Esophagus mucosa (tissue), 1 donor: ENCODE measurements at places on chromosomes 5 and 9.
A peak's percentile ranks its signal among the peaks of the same experiment; 100 is the strongest.

DNA sequence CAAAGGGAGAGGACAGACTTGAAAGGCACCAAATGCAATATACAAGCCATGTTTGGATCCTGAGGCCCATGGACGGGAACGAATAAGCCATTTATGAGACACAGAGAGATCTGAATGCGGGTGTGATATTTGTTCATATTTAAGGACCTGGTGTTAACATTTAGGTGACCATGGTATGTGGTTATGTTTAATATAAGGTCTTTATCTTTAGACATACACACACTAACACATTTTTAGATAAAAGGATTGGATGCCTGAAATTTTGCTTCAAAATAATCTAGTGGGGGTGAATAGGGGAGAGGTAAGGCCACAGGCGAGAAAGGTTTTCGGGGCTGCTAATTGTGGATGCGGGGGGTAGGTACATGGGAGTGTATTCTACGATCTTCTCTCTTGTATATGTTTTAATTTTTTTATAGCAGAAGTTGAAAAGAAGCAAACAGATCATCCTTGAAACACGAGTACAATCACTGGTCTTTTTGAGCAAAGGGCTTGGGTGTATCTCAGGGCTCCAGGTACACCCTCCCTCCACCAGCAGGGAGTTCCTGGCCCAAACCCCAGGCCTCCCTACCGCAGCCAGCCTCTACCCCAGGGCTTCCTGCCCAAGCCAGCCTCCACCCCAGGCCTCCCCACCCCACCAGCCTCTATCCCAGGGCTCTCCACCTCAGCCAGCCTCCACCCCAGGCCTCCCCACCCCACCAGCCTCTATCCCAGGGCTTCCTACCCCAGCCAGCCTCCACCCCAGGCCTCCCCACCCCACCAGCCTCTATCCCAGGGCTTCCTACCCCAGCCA lies 12.2 kb downstream of the AKNA start:
- no peak for ATAC-seq

DNA sequence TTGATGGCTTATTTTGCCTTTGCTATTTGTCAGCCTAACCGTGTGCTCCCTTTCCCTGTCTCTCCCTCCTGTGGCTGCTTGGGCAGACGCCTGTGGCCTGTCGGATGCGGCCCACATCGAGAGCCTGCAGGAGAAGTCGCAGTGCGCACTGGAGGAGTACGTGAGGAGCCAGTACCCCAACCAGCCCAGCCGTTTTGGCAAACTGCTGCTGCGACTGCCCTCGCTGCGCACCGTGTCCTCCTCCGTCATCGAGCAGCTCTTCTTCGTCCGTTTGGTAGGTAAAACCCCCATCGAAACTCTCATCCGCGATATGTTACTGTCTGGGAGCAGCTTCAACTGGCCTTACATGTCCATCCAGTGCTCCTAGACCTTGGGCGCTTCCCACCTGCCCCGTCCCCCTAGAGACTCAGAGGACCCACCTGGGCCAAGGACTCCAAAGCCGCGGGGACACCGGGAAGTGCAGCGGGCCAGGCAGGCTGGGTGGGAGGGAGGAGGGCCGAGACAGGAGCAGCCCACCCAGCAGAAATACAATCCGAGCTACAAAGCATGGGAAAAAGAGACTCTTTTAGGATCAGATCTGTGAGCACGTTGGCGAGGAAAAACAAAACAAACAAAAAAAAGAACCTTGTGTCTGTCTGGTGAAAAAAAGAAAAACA lies 10.6 kb downstream of the NR2F1 start:
- no peak for ATAC-seq

DNA sequence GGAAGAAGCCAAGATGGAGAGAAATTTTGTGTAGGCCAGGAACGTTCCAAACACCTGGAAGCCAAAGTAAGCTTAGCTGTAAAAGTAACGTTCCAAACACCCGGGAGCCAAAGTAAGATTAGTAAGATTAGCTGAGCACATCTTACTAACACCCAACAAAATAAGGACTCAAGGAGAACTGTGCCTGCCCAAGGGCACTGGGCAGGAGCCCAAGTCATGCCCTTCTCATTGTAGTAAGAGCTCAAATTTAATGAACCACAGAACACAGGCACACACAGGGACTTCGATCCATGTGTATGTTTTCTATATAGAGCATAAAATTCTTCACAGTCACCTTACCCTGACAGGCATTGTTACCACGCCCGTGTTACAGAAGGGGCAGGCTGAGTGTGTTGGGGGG lies 36.1 kb upstream of the NXNL2 start:
- peak; percentile 48 for ATAC-seq

DNA sequence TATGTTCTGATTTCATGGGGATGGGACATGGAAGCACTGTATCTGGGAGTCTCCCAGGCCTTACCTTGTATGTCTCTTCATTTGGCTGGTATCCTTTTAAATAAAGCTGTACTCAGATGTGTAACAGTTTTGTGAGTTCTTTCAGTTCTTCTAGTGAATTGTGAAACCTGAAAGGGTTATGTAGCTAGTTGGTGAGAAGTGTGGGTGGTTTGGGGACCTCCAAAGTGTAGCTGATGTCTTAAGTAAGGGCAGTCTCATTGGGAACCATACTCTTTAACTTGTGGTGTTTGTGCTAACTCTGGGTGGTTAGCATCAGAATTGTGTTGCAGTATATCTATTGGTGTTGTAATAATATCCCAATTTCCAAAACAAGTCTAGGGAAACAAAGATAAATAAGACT lies 166.9 kb upstream of the CCNH start:
- no peak for ATAC-seq

DNA sequence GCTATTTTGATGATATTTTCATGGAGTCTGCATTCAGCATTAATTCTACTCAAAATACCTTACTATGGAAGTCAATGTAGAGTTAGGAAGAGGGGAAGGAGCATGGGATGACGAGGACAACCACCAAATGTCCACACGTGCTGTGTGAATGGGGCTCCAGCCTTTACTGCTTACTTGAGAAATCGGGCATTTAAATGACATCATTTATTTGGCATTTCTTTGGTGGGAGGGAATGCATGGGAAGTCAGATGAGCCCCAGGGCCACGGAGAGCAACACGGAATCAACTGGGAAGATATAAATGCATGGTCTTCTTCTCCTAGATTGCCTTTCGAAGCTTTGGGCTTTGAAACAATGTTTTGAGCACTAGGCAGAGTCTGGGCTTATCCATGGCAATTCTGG lies 458.5 kb upstream of the KLF4 start:
- no peak for ATAC-seq

- no peak for ATAC-seq
Measured at GRCh38 chr9:113798062-113799030, 77.8 kb upstream of the ZNF618 start.

- peak; percentile 20 for ATAC-seq
Measured at GRCh38 chr9:124835026-124835557, 18.2 kb upstream of the WDR38 start.

DNA sequence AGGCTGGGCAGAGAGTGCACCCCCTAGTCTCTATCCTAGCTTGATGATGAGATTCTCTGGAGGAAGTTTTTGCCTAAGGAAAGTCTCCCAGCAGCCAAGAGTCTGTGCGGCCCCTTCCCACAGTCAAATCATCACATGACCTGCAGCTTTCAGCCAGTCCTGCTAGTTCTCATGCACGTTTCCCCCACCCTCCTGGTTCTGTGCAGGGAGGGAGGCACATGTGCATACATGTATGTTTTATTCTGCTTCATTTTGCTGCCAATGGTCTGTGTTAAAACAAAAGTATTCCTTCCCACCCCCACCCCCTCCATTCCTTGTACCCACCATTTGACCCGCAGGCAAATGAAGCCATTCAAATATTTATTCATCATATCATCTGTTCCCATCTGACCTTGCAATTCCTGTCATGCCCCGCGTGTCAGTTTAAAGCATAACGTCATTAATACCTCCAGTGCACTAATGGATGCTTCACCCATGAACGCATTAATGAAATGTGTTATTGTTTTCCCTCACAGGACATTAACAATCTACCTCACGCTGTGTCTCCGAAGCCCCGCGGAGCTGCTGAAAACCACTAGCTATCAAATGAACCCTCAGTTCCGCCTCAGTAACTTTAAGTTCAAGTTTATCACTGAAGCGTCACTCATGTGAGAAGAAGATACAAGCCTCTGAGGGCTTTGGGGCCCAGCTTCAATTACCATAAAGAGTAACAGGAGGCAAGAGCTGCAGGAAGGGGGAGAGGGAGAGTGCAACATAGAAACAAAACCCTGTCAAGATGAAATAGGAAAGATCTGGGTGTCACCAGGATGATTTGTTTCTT lies 139.6 kb downstream of the RASEF start:
- ATAC-seq, result no peak

DNA sequence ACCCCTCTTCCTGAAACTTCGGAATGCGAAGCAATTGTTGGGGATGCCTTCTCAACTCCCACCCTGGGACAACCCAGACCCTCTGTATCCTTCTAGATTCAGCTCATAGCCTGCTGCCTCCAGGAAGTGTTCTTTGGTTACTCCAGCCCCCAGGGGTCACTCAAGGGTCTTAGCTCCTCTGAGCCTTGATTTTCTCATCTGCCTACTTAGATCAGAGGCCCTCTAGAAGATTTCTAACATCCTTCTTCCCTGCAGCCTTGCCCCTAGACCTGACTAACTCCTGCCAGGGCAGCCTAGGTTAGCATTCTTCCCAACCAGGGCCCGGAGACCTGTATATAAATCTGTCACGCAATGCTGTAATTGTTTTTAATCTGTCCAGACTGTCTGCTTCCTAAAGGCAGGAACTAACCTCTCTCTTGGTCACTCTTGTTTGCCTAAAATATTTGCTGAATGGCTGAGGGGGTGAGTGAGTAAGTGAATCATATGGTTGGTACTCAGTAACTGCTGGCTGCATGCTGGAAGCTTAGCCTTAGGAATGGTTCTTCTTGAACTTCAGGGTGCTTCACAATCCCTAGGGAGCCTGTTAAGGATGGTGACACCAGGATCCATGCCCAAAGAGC lies 8.2 kb downstream of the GALNT10 start:
- ATAC-seq, result no peak

GRCh38 chr9:35976726-35977125 lies 18.8 kb upstream of the OR2S2 start:
- ATAC-seq, result no peak

- ATAC-seq, result peak; percentile 79
Measured at GRCh38 chr5:154850255-154851062, at the start of gene FAXDC2. TSS of gene FAXDC2 (minus strand) at chr5:154850603. CDS start at chr5:154838178, 12,425 bp downstream.

GRCh38 chr5:15837551-15838289 lies 337.7 kb downstream of the FBXL7 start:
- no peak for ATAC-seq

DNA sequence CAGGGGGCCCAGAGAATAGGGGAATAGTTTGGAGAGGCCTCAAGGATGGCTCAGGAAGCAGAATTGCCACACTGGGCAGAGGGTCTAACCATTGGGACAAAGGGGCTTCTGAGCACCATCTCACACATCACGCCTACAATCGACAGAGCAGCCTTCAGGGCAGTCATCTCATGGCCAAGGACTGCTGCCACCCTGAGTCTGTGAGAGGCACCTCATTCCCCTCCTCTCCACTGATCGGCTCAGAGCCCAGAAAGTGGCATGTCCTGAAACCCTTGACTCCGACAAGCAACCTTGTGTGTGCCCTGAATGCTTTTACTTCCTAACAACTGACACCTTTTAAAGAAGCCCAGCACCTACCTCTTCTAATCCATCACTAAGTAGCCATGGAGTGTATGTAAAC lies 128.9 kb upstream of the PTPN3 start:
- ATAC-seq, result no peak

- ATAC-seq, result no peak
Measured at GRCh38 chr9:68601081-68601480, 60.4 kb upstream of the TMEM252 start.
